Stimulated activated CD8-positive, alpha-beta memory T cell treated with anti-CD3 and anti-CD28 coated beads, Interleukin-4, amount 100 ng/mL, for 48 hours (primary cell): ENCODE measurements at places on chromosomes 1 and 21.

GRCh38 chr1:90339811-90340210 lies 344.9 kb downstream of the ZNF326 start:
- DNase-seq = no peak

GRCh38 chr1:54229281-54229891 lies 29.4 kb downstream of the MRPL37 start:
- peak; percentile 70 for DNase-seq

GRCh38 chr1:9539165-9539828 lies at the start of gene SLC25A33:
SLC25A33 (plus strand) TSS chr1:9539465; CDS start chr1:9539692, 227 bp downstream.
- peak; percentile 99 for DNase-seq

DNA sequence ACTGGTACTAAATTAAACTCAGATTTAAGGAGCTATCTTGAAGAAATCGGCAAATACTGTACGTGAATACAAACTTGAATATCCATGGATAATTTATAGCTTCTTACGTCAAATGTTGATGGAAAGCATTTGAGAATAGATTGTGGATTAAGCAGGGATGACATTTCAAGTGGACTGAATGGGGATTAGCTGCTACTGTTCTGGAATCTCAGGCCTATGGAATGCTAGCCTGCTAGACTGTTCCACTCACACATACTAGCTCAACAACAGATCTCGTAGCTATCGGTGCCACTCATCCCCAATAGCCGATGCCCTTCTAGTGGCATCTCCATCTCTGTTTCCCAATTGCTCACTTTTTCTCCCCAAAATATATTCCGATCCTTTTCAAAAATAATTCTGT lies 62.0 kb upstream of the USP25 start:
- DNase-seq = no peak

DNA sequence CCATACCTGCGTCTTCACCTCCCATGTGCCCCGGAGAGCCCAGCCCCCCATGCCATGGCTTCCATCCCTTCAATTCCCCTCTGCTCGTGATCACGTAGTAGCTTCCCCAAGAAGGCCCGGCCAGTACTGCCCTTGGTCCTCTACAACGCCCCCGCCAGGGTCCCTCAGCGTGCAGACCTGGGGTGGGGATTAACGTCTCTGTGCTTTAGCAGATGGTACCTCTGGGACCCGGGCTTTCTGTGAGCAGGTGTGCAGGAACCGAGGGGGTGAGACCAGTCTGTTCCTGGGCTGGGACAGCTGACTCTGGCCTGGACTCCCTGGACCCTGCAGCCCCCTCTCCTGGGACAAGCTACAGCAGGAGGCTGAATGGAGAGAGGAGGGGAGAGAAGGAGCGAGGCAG lies 1.2 kb downstream of the PLCH2 start:
- DNase-seq = no peak
